ENCODE measurements at places on chromosomes 16 and 17.

- no peak for DNase-seq
These were observed 52.0 kb downstream of the BAIAP2 start for GRCh38 chr17:81086789-81087551.

GRCh38 chr17:64499805-64500486 is 3.1 kb upstream of the POLG2 start:
- DNase-seq = no peak

DNA sequence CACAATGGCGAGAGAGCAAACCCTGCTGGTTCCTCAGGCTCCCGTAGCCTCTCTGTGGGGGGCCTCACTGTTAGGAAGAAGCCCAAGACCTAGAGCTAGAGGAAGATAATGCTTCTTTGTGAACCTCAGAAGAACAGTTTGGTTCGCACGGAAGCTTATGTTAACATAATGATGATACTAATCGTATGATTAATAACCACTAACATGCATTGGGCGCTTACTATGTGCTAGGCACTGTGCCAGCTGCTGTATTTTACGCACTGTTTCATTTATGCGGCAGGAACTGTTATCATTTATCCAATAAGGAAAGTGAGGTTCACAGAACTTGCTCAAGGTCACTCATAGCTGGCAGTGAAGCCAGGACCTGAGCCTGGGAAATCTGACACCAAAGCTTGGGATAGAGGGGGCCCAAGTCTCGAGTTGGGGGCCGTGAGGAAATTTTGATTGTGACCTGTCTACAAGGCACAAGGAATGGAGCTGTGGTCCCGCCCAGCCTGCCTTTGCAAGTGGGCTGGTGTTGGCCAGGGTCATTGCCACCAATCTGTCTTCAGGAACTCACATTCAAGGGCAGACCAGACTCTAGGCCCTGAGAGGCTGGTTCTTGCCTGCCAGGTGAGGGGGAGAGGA is 6.8 kb downstream of the PRCD start:
- no peak for DNase-seq

GRCh38 chr16:50816901-50817555 is 75.1 kb downstream of the CYLD start:
- DNase-seq = no peak

GRCh38 chr17:81608082-81608481 is 28.8 kb downstream of the NPLOC4 start:
- no peak for DNase-seq

- DNase-seq = no peak
These were observed 505.5 kb downstream of the NPIPA7 start for GRCh38 chr16:16884451-16884850.
